Ovary (tissue), 10 donors: ENCODE measurements at places on chromosomes 12 and 14. TPM values are rescaled to one million over a fixed set of nuclear protein-coding genes. Genes with fewer than 3 reads are reported as not detected.

DNA sequence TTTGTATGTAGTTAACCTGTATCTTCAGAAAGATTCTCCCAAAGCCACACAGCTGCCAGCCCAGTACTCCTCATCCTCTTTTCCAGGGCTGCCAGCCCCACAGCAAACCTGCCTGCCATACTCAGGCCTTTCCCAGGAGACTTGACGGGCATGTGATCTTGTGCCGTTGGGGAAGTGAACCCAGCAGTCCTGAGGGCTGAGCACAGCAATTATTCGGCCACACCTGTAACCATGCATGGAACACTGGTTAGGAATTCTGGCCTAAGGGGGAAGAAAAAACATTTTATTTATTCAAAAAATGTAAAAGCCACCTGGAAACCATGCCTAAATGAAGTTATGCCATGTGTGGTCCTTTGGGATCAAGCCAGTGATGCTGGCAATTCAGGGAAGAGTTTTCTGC lies 145.3 kb downstream of the GRIN2B start:
- no peaks in the 10 kb centered on the region for H3K27me3 ChIP-seq
- H3K27ac ChIP-seq, result no peak overlapping the region
- no peak for DNase-seq
- H3K4me1 ChIP-seq, result no peaks in the 10 kb centered on the region
- H3K36me3 ChIP-seq, result no peaks in the 10 kb centered on the region
- no peak overlapping the region for H3K4me3 ChIP-seq

The FGF23 gene
- not detected for total RNA-seq

The PRPF40B gene
- 51.9 TPM for total RNA-seq

The MSRB3 gene
- 22.3 TPM for total RNA-seq

DNA sequence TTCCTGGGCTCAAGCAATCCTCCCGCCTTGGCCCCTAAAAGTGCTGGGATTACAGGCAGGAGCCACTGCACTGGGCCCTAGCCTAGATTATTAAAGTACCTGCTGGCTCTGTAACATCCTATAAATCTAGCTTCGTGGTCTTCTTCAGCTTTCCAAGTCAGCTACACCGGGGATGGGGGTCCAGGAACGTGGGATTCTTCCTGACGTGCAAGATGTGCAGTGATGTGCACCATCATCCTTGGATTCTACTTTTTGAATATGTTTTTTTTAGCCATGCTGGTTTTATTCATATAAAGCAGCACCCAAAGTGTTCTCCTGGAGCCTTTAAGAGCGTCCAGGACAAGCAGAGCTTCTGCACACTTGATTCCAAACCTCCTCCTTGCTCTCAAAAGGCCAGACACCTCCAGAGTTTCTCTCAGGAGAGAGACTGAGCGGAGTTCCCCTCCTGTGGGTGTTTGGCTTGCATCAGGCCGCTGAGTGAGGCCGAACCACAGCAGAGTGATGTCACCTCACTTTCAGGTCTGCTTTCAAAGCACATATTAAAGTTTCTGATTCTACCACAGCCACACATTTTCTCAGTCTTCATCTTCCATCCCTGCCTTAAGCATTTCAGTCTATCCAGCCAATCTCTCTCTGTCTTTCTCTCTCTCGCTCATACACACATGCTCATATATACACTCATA lies 33.4 kb downstream of the VCPKMT start:
- H3K27ac ChIP-seq, result no peak overlapping the region
- no peak overlapping the region for H3K4me3 ChIP-seq
- H3K4me1 ChIP-seq, result no peaks in the 10 kb centered on the region
- H3K36me3 ChIP-seq, result no peaks in the 10 kb centered on the region
- no peaks in the 10 kb centered on the region for H3K27me3 ChIP-seq

GRCh38 chr14:101151226-101151926 lies 247.9 kb upstream of the RTL1 start:
- H3K36me3 ChIP-seq, result no peaks in the 10 kb centered on the region
- no peak for DNase-seq
- H3K4me1 ChIP-seq, result no peaks in the 10 kb centered on the region
- H3K27ac ChIP-seq, result no peak overlapping the region
